ENCODE measurements at places on chromosomes 7 and 10.

GRCh38 chr7:94697035-94697974, 41.4 kb upstream of the SGCE start:
- DNase-seq: peak; percentile 72

DNA sequence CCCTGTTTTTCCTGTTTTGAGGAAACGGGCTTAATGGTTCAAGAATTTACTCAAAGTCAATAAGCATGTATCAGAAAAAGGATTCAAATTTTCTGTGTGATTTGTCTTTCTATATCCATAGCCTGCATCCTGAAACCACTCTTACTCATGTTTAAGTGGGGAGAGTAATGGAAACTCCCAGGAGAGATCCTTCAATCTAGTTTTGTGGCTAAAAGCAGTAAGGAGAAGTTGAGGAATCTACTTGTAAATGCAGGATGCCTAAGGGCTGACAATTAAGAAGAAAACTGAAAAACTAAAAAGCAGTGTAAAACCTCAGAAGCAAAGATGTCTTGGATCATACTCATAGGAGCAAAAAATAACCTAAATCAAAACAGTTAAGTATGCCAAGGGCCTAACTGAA, 68.1 kb upstream of the GRID1 start:
- no peak for DNase-seq

- DNase-seq: no peak
Observed at GRCh38 chr10:5964736-5965135, 12.6 kb downstream of the IL15RA start.

GRCh38 chr10:80170026-80170425, 35.3 kb downstream of the ANXA11 start:
- DNase-seq: no peak

- no peak for DNase-seq
Observed at GRCh38 chr7:30757342-30757692, 5.4 kb downstream of the INMT start.

DNA sequence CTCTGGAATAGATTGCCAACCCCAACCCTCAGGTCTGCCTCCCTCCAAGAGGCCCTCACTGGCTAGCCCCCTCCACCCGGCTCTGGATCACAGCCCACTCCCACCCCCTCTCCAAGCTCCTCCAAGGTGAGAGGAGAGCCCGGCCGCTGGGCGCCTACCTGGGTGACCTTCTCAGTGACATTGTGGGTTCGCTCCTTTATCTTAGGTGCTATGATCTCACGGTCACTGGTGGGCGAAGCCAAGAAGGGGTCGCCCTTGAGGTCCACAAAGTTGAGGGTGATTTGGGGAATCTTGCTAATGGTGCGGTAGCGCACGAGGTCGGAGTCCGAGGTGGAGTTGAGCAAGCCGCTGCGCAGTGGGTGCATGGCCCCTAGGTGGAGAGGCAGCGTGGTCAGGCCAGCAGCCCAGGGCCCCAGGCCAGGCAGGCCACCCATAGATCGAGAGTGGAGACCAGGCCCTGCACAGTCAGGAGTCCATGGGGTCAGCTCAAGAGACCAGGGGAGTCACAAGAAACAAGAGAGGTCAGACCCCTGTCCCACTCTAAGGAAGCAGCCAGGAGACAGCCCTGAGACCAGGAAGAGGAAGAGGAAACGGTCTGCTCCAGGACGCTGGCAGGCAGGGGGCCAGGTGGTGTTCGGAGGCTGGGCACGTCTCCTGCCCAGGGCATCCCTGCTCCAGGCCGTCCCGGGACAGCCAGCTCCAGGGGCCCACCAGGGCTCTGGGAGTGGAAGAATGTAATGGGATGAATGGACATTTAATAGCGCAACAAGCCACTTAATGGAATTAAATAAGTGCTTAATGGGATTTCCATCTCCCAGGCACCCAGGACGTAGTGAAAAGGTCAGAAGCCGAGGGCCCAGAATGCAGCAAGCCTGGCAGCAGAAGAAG, 20.7 kb downstream of the KCNH2 start:
- DNase-seq: no peak

GRCh38 chr10:48526011-48526821, 78.7 kb downstream of the ARHGAP22 start:
- peak; percentile 21 for DNase-seq

- peak; percentile 68 for DNase-seq
Observed at GRCh38 chr7:99997545-99998137, 17.8 kb upstream of the ZKSCAN1 start.

- no peak for DNase-seq
Observed at GRCh38 chr10:114548662-114549061, 109.4 kb downstream of the ABLIM1 start.

GRCh38 chr7:81527651-81528050, 242.2 kb downstream of the HGF start:
- DNase-seq: no peak

- no peak for DNase-seq
Observed at GRCh38 chr7:35518767-35519166, 176.2 kb downstream of the HERPUD2 start.

GRCh38 chr10:92470026-92470425, 103.9 kb downstream of the IDE start:
- no peak for DNase-seq

DNA sequence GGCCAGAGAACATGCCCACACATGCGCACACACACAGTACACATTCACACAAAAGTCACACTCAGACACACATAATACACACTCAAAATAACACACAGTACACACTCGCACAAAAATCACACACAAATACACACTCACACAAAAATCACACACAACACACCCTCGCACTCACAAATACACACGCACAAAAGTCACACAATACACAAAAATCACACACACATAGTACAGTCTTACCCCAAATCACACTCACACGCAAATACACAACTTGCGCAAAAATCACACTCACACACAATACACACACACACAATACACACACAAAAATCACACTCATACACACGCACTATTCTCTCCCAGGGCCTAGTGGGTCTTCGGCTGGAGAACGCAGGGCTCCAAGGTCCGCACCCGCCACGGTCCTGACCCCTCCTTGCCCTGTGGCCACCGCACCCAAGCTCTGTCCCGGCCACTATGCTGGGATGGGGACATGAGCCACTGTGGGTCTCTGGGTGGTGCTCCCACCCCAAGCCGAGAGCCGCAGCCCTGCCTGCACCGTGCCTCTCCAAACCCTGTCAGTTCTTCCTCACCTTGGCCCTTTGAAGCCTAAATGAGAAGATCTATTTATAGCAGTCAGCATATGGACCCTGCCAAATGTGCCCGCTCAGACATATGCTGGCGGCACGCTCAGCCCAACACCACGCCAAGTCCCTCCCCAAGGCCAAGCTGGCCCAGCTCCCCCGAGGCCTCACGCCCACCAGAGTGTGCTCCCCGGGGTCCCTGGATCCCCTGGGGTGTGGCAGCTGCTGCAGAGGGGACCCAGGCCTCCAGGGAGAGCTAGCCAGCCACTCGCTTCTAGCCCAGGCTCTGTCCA, 55.9 kb downstream of the ELFN1 start:
- DNase-seq: no peak

- no peak for DNase-seq
Observed at GRCh38 chr10:63157845-63158624, 24.9 kb downstream of the NRBF2 start.

GRCh38 chr10:43706166-43706565, 57.5 kb upstream of the ZNF32 start:
- DNase-seq: no peak

- no peak for DNase-seq
Observed at GRCh38 chr10:75286901-75287300, 51.1 kb upstream of the COMTD1 start.

DNA sequence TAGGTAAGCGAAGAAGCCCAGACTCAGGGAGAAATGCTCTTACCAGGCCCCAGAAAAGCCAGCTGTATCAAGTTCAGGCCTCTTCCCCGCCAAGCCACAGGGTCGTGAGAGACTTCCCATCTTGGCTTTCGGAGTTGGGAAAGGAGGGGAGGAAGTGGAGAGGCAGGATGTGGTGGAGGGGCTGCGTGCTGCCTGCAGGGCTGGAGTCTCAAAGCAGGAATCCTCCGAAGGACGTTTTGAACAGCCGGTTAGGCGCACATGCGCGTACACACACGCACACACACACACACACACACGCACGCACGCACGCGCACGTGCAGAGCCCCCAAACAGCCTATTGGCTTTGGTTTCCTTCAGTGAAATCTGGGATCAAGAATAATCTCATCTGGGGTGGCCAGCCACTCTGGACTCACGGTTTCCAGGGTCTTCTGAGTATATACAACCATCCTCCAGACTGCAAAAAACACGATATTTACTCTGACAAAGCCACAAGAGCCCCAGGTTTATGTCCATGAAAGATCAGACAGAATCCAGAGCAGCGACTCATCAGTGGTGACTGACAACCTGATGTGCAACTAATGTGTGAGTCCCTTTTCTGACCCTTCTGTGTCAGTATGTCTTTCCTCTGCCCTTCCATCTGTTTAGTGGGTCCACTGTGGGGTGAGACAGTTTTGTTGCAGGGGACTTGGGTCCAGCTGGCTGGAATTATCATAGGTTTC, 115.0 kb upstream of the ZNF438 start:
- DNase-seq: no peak

DNA sequence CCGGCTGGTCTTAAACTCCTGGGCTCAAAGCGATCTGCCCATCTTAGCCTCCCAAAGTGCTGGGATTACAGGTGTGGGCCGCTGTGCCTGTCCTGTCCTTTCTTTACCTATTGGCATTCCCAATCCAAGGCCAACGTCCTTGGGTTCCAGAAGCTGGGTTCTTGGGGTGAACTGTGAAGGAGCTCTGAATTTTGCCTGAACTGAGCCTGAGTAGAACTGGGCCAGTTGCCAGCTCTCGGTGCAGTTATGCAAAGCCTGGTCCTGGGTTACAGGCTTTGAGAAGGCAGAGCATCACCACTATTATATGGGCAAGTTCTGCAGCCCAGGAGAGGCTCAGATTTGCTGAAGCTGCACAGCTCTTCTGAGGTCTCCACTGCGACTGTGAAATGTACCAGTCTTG, 24.6 kb upstream of the SH2D4B start:
- peak; percentile 23 for DNase-seq

DNA sequence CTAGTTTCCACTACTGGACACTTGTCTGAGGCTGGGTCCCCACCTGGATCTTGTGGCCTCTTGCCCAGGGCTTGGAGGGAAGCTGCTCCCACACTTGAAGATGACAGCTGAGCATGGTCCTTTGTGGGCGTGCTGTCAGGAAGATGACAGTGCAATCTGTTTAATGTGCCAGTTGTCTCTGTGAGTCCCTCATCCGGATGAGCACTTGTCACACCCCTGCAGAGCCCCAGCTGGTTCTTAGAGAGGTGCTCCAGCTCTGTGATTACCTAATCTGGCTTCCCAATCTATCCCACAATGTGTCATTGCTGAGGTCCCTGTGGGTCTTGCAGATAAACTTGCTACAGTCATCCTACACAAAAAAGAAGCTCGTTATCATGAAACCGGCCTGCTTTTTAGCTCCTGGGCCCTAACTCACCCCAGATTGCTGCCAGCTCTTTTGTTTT, 34.8 kb upstream of the CCSER2 start:
- no peak for DNase-seq

DNA sequence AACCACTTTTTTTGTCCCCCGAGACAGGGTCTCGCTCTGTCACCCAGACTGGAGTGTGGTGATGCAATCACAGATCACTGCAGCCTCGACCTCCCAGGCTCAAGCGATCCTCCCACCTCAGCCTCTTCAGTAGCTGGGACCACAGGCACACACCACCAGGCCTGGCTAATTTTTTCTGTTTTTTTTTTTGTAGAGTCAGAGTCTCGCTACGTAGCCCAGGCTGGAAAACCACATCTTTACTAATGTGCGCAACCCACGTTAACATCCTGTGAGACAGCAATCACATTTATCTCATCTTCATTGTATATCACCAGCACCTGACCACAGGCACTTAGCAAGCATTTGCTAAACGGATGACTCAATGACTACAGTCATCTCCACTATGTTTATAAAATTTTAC, 77.8 kb upstream of the ATP6V0A4 start:
- no peak for DNase-seq

DNA sequence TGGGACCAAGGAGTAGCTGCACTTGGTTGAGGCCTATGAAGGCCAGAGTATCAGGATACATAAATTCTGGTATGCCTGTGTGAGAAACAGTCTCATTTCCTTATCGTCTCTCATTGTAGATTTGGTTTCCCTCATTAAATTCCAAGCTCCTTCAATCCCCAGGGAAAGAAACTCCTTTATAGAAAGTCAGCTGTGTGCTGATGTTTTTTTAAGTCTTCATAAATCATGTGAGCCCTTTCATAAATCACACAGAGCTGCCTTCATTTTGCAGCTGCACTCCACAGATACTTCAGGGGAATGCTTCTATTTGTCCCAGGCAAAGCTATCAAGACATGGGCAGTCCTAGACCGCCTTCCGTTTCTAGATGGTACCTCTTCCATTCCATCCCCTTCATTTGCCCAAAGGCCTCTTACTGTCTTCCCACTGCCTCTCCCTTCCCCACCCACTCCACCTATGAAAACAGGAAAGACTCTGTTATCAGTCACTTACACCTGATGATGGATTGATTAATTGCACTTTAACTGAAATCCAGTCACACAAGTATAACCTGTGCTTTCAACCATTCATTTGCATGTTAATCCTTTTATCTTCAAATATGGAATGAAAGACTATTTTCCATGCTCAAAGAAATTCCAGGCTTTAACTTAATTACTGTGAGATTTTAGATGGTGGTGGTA, 290.2 kb downstream of the C7orf25 start:
- DNase-seq: no peak

DNA sequence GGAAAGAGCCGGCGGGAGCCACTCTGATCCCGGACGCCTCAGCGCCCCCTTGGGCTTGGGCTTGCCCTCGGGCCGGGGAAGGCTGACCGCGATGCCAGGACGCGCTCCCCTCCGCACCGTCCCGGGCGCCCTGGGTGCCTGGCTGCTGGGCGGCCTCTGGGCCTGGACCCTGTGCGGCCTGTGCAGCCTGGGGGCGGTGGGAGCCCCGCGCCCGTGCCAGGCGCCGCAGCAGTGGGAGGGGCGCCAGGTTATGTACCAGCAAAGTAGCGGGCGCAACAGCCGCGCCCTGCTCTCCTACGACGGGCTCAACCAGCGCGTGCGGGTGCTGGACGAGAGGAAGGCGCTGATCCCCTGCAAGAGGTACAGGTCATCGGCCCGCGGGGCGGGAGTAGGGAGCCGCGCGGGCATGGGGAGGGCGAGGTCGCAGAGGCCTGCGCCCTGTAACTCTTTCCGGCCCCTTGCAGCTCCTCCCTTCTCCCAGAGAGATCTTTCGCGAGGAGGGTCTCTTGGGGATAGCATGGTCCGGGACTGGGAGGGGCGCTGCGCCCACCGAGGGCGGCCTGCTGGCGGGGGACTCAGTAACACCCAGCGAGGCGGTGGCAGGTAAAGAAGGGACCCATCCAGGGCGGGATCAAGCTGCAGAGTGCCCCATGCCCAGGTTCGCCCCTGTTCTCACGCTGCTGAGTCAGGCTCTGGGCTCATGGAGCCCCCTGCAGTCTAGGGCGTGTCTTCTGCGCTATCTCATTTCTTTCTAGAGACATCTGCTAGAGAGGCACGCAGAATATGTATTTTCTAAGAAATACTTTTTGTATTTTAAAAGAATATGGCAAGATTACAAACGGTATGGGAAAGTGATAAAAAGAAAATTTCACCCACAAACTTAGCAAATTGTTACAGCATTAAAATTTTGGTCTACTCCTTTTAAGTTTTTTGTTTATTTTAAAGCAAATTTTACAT, 687 bp downstream of the EPDR1 start:
- peak; percentile 72 for DNase-seq

All from tibial artery (tissue), 4 donors.